ENCODE measurements at places on chromosomes 11 and 22.

DNA sequence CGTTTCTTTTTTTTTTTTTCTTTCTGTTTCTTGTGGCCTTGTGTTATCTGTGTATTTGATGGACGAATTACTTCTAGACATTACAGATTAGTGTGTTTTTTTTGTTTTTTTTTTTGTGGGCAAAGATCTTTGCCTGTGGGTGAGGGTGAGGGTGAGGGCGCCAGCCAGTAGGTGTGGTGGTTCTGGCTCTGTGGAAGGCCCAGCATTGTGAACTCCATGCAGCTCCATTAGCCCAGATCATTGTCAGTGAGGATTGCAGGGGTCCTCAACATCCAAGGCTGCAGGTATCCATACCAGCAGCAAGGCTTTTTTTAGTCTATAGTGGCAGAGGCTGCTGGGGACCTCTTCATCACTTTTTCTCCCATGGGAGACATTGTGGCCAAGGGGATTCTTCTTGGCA, 13.7 kb downstream of the BIRC2 start:
- no peak for DNase-seq

GRCh38 chr11:6650980-6651379, 4.6 kb downstream of the DCHS1 start:
- no peak for DNase-seq

DNA sequence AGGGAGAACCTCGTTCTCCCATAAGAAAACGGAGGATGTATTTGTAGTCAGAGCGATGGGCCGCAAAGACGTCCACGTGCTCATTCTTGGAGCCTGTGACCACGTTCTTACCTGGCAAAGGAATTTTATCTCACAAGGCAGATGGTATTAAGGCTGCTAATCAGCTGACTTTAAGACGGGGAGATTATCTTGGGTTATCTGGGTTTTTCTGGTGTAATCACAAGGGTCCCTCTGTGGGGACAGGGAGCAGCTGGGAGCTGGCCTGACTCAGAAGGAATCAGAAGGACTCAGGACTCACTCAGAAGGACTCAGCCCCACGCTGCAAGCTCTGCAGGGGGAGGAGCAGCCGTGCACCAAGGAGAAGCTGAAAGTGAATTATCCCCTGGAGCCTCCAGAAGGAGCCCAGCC, 7.5 kb upstream of the SIGIRR start:
- DNase-seq, result no peak

- peak; percentile 76 for DNase-seq
Measured at GRCh38 chr11:111730871-111731591, 35.2 kb downstream of the PPP2R1B start.

All from cardiac fibroblast (primary cell).